Bronchial epithelial cell (primary cell): ENCODE measurements at places on chromosomes 12 and 14. TPM values are rescaled to one million over a fixed set of nuclear protein-coding genes. Genes with fewer than 3 reads are reported as not detected.

DNA sequence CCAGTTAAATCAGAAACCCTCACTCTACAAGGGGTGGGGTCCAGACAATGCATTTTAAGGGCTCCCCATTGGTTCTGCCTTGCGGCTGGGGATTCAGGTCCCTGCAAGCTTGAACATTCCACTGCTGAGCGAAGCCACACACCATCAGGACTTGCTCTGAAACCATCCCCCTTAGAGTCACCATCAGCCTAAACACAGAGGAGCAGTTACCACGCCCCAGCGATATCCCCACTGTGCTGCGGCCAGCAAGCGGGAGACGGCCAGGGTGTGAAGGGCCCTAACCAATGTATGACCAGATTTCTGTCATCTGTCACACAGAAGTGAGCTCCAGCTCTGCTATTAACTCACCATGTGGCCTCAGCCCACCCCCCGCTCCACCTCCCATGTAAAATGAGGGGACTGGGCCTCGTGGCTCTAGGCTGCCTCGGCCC lies 29.7 kb downstream of the CCDC88C start:
- no peak for DNase-seq

DNA sequence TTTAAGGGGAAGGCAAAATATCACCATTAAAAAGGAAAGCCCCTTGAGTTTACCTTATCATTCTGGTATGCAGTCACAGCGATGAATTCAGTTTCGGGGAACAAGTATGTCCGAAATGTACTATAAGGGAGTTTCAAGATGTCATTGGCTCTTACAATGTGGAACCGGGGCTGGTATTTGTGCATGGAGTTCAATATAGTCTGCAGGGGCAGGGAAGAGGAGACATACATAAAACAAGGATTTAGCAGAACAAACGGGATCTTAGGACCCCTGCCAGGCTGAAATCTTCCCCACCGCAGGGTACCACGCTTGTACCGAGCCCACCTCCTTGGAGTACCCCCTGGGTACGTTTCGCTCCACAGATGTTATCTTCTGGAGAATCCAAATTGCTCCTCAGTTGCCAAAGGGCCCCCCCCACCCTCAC lies 4.5 kb downstream of the TBX3 start:
- DNase-seq: no peak

- no peak for DNase-seq
These were observed 13.4 kb downstream of the UBC start for GRCh38 chr12:124901003-124901402.

Gene ITPK1
- 24.7 and 39.8 TPM in 2 replicates for total RNA-seq

GRCh38 chr14:29215853-29216252 lies 449.3 kb downstream of the FOXG1 start:
- peak; percentile 92 for DNase-seq

DNA sequence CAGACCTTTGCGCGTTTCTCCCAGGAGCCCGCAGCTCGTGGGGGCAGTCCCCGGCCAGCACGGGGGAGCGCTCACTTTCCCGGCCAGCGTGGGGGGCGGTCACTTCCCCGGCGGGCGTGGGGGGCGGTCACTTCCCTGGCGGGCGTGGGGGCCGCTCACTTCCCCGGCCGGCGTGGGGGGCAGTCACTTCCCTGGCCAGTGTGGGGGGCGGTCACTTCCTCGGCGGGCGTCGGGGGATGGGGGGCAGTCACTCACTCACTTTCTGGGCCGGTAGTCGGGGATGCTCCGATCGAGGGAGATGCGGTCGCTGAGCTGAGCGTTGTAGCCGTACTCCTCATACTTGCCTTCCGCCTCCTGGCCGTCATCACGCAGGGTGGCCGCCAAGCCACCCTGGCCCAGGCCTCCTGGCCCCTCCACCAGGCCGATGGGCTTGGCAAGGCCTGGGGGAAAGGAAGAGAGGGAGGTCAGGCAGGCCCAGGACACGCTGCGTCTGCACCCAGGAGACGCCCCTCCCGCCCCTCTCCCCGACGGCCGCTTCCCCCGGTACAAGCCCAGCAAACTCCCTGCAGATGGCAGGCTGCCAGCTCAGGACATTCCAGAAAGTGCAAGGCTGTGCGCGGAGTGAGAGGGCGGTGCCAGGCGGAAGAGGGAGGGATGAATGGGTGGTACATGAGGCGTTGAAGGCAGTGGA lies 43.3 kb downstream of the GALNT9 start:
- DNase-seq: peak; percentile 5

DNA sequence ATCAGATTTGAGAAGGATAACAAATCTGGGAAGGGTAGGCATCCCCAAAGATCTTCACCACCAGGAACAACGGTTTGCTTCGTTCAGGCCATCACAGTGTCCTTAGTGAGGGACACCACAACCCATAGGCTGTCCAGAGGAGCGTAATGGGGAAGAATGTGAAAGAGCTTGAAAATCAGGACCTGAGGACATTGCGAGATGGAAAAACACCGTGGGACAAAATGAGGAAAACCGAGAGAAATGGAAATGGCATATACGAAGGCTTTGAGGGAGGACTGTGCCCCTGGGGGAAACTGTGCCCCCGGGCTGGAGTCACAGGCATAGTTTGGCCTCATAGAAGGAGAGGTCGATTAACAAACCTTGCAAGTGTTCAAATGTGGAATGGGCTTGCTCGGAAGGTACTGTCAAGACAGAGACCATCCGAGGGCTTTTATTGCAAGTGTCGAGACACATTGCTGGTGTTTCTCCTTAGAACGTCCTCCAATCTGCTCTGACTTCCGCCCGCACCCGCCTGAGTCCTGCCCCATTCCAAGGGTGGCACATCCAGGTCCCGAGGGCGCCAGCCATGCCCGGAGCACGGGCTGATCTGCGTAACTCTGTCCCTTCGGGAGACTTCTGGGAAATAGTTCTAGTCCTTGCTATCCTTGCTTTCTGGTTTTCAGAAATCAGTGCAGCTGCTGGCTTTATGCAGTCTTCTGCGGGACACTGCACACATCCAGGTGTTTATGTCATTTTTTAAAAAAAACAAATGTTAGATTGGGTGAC lies 885 bp upstream of the PALS1 start:
- DNase-seq: no peak

GRCh38 chr12:3972576-3972975 lies 99.4 kb upstream of the PARP11 start:
- DNase-seq: no peak

DNA sequence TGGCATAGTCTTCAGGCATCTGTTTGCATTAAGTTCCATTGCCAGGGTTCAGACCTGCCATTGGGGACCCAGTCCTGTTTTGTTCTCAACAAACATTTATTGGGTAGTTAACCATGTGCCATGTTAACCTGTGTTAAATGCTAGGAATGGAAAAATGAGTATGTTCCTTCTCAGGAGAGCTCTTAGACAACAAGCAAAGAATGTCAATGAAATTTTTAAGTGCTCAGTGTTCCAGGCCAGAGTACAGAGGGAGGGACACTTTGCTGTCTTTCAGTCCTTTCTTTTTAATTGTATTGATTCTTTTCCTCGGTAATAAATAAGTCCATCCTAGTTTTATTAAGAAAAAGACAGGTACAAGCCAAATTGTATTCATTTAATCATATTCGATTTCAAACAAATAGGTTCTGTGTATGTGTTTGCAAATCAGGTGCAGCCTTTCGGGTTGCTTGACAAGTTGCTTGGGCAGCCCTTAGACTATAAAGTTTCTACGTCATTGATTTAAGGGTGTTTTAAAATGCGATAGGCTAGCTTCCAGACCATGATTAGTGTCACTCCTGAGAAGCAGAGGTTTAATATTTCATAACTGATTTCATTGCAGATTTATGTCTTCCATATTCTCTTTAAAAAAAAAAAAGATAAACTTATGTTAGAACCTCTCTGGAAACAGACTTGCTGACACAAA lies 123.1 kb downstream of the DERA start:
- DNase-seq: no peak

DNA sequence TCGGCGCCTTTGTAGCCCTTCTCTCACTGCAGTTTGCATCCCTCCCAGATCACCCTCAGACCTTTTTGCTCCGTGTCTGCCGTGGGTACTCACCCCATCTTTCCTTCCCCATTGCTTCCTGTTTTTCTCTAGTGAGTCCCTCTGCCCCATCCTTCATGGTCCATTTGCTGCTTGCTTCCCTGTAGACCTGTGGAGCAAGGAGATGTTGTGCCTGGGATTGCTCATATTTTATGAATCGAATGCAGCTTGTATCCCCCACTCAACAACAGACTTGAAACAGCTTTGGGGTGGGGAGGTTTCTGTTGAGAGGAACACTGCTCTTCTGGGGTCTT lies 661 bp downstream of the DENR start:
- no peak for DNase-seq

- peak; percentile 12 for DNase-seq
These were observed 98.4 kb downstream of the APAF1 start for GRCh38 chr12:98743362-98743953.
